MG63 (cell line): ENCODE measurements at places on chromosomes 7 and 10. TPM values are rescaled to one million over a fixed set of nuclear protein-coding genes. Genes with fewer than 3 reads are reported as not detected.

Gene TWNK
- total RNA-seq = 13.3 and 14.6 TPM in 2 replicates

Gene CUBN
- total RNA-seq = 0.10 and 8.9 TPM in 2 replicates

Gene C10orf120
- total RNA-seq = not detected in 2 replicates

Gene WASL
- 1.4 TPM in 2 replicates for total RNA-seq

Gene PKD2L1
- total RNA-seq = not detected in 2 replicates

Gene PCGF5
- total RNA-seq = 28.8 and 40.7 TPM in 2 replicates

Gene PCDH15
- 0.81 TPM in 1 of 2 replicates, not detected in the other for total RNA-seq

Gene FAM131B
- total RNA-seq = 0.63 and 0.84 TPM in 2 replicates

Gene AOC1
- total RNA-seq = not detected in 2 replicates

Gene MALRD1
- 0.26 TPM in 1 of 2 replicates, not detected in the other for total RNA-seq

Gene PAPOLB
- 0.94 TPM in 1 of 2 replicates, not detected in the other for total RNA-seq

Gene CCL26
- 22.3 and 44.7 TPM in 2 replicates for total RNA-seq

Gene ARHGAP22
- total RNA-seq = 20.7 and 23.2 TPM in 2 replicates

Gene BUB3
- total RNA-seq = 164 and 222 TPM in 2 replicates

Gene PTN
- 0.20 TPM in 1 of 2 replicates, not detected in the other for total RNA-seq

Gene STRIP2
- total RNA-seq = 1.3 and 2.3 TPM in 2 replicates

Gene IGFBP1
- total RNA-seq = not detected in 2 replicates

Gene ERV3-1
- total RNA-seq = 3.3 and 3.7 TPM in 2 replicates

Gene ATP6V0E2
- 18.4 and 21.9 TPM in 2 replicates for total RNA-seq

Gene LRRN3
- not detected in 2 replicates for total RNA-seq

Gene SPDYE8
- total RNA-seq = not detected in 2 replicates

Gene C10orf143
- 2.8 and 3.6 TPM in 2 replicates for total RNA-seq

Gene KLLN
- not detected in 2 replicates for total RNA-seq

Gene FXYD4
- not detected in 2 replicates for total RNA-seq

Gene SPAM1
- total RNA-seq = not detected in 2 replicates

Gene TMEM236
- total RNA-seq = not detected in 2 replicates

Gene NPFFR1
- total RNA-seq = not detected in 2 replicates

Gene CPEB3
- total RNA-seq = 0.53 and 0.84 TPM in 2 replicates

Gene ARID5B
- total RNA-seq = 12.8 and 15.3 TPM in 2 replicates

Gene TMEM176B
- 0.23 TPM in 1 of 2 replicates, not detected in the other for total RNA-seq

Gene RSPH10B
- not detected in 2 replicates for total RNA-seq

Gene GJD4
- not detected in 2 replicates for total RNA-seq

Gene AOAH
- not detected in 2 replicates for total RNA-seq

Gene CPVL
- 7.0 and 8.9 TPM in 2 replicates for total RNA-seq

Gene FBXL15
- 10.7 and 11.2 TPM in 2 replicates for total RNA-seq

Gene LBX1
- total RNA-seq = 2.0 and 3.0 TPM in 2 replicates

Gene COL28A1
- not detected in 2 replicates for total RNA-seq

Gene DLX5
- not detected in 2 replicates for total RNA-seq

Gene CCDC172
- total RNA-seq = not detected in 2 replicates

Gene SEPTIN7
- 284 and 471 TPM in 2 replicates for total RNA-seq

Gene GIMAP2
- 3.1 and 8.3 TPM in 2 replicates for total RNA-seq

Gene HTR7
- total RNA-seq = 6.4 and 7.6 TPM in 2 replicates

Gene SMO
- 9.0 and 14.3 TPM in 2 replicates for total RNA-seq

Gene DYNC1I1
- total RNA-seq = 2.2 and 2.3 TPM in 2 replicates

Gene NPSR1
- not detected in 2 replicates for total RNA-seq

Gene SUN3
- not detected in 2 replicates for total RNA-seq

Gene WDFY4
- total RNA-seq = 0.07 and 0.63 TPM in 2 replicates

Gene MLLT10
- total RNA-seq = 15.2 and 22.5 TPM in 2 replicates

Gene CXCL12
- total RNA-seq = 16.5 and 18.6 TPM in 2 replicates

Gene BAZ1B
- 44.6 and 67.4 TPM in 2 replicates for total RNA-seq

Gene PPP1R3A
- not detected in 2 replicates for total RNA-seq

Gene FAM20C
- 48.3 and 52.6 TPM in 2 replicates for total RNA-seq

Gene IMPDH1
- total RNA-seq = 42.1 and 67.6 TPM in 2 replicates

Gene TRIM73
- 0.20 TPM in 1 of 2 replicates, not detected in the other for total RNA-seq

Gene PDGFA
- total RNA-seq = 4.9 and 33.7 TPM in 2 replicates

Gene TBRG4
- 82.0 and 126 TPM in 2 replicates for total RNA-seq

Gene CTAGE4
- total RNA-seq = 0.57 and 2.1 TPM in 2 replicates
